ENCODE measurements at places on chromosomes 7 and 10.

GRCh38 chr7:22809902-22810642, 12.6 kb downstream of the TOMM7 start:
- DNase-seq = no peak

DNA sequence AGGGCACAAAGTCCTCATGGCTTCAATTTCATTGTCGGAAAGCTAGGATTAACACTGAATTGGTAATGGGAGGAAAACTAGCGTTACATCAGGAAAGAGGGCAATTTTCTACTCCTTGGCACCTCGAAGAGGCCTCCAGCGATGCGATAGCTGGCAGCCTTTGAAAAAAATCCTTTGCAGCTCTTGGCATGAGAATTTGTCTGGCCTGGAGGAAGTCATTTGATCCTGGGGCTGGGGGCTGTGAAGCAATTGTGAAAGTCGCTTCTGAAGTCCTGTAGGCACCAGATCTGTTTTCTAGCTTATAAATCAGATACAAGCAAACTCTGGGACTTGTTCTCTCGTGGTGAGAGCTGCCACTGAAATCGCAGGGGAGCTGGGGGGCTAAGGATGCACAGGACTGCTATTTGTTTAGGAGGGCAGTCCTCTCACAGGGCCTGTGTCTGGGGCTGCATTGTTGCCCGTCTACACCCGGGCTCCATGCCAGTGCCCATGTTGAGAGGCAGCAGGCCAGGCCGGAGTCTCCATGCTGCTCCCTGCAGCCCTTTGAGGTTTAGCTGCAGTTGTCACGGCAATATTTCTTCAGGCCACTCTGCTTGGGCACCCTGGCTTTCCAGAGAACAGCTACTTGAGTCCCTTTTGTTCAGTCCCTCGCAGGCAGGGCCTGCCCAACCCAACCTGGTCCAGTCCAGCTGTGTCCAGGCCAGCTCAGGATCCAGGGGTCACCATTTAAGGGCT, 206.8 kb upstream of the LYZL1 start:
- DNase-seq = no peak

DNA sequence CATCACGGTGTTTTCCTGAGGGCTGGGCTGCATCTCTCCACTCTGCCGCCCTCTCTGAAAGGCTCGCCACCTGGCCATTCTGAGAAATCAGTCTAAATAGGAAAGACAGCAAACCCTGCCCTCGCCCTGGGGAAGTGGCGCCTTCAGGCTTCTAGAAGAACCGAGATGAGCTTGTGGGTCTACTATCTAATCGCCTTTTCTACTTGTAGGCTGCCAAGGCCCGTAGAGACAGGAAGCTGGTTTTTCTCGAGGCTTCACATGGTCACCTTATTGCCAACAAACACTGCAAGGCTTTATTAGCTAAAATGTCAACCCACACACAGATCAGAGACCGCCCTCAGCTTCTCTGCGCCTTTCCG, 21.4 kb downstream of the LAT2 start:
- DNase-seq = no peak

DNA sequence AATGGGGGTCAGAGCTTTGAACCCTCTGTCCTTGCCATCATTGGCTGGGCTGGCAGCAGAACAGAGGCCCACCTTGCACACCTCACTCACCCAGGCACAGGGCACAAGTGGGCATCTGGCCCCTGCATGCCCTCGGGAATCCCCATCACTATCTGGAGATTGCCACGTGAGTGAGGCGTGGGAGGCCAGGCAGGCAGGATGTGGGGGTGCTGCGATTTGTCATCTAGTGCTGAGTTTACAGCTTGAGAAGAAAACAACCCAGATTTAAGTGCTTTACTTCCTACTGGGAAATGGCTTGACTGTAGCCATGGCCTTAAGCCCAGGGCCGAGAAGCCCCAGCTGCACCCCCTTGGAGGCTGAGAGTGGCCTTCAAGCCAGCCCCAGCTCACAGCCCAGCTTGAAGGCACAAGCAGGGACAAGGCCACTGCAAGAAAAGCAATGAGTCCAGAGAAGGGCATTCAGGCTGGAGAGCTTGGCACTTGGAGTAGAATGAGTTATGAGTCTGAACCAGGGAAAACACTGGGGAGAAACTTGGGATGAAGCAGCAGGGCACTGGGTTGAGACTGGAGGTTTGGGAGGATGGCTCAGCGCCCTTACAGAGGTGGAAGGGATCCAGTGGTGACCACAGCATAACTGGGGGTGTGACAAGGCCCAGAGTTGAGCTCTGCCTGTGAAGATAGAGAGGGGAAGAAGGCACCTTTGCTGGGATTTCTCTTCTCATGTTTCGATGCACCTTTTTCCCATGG, 123.0 kb downstream of the CXCL12 start:
- DNase-seq = no peak

DNA sequence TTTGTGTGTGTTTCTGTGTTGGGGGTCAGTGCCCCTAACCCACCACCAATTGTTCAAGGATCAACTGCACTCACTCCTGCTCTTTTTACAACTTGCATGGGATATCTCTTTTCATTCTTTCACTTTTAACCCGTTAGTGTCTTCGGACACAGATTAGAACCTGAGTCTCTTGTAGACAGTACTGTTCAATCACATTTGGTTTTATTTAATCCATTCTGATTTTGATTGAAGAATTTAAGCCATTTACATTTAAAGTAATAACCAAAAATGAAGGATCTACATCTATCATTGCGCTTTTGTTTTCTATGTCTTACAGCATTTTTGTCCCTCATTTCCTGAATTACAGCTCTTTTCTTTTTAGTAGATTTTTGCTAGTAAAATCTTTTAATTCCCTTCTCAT, 43.6 kb downstream of the ZNF248 start:
- no peak for DNase-seq

GRCh38 chr7:26670290-26670689, 194.1 kb downstream of the SKAP2 start:
- no peak for DNase-seq

DNA sequence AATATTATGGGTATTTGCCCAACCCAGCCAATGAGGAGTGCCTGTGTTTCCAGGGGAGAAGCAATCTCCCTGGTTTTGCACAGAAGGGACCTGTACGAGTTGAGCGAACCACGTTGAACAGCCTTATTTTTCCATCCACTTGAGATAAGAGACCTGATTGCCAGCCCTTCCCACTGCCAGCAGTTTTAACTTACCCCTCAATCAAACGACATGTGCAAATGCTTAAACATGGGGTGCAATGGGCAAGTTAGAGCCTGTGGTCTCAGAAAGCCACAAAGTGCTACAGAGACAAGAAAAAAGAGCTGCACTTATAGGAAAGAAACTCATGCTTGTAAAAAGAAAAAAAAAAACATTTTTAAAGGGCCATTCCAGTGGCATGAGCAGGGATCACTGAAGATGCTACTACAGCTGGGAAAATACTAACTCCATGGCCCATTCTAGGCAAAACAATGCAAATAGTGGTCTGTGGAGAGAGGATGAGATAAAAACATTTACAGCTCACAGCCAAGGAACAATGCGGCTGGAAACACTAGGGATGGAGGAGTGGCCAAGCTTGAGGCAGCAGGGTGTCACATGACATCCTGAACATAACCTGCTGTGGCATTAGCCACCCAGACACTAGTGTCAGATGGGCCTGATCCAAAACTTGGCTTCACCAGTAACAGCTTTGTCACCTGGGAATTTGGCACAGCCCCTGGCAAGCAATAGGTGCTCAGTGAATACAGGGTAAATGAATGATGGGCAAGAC, 162.8 kb downstream of the ELMO1 start:
- no peak for DNase-seq

DNA sequence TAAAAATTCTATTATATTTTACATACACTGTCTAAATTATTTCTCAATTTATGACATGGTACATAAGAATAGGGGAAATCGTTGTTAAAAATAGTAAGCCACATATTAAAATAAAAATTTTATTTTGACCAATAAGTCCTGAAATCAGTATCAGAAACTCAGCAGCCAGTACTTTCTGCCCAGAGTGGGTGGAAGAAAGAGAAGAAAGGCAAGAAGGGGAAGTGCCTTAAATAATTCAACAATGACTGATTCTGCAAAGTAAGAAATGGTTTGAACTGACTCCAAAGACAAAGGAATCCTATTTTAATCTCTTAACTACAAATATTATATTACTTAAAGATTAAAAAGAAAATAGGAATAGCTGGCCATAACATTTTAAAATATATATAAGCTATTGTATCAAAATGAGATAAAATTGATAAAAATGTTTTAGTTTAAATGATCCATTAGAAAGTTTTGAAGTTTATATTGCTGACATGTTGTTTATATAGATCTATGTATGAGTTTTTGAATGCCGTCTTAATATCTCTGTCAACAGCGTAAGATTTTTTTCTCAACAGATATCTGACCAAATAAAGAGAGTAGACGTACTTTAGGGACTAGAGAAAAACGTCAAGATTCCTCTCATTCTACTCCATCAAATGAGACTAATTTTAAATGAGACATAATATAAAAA, 30.2 kb upstream of the NRCAM start:
- no peak for DNase-seq

- DNase-seq = no peak
Measured at GRCh38 chr10:11473128-11473760, 138.2 kb downstream of the USP6NL start.

GRCh38 chr10:29826801-29827450, 192.2 kb upstream of the SVIL start:
- DNase-seq = no peak

GRCh38 chr7:67753891-67754290, 757.3 kb downstream of the TYW1 start:
- no peak for DNase-seq

DNA sequence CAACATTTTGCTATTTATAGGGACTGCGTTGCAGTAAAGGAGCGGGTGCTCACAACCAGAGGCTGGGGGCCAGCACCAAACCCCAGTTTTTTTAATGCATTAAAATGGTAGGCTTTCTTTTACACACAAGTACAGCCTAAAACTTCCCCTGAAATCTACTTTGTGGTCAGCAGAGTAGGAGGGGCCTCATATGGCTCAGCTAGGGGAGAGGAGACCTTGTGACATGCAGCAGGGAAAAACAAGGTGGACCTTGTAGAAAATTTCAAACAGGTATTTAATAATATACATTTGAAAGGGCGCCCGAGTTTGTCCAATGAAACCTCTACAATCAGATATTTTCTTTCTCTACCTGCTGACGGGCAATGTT, 1.4 kb downstream of the CCDC136 start:
- no peak for DNase-seq

DNA sequence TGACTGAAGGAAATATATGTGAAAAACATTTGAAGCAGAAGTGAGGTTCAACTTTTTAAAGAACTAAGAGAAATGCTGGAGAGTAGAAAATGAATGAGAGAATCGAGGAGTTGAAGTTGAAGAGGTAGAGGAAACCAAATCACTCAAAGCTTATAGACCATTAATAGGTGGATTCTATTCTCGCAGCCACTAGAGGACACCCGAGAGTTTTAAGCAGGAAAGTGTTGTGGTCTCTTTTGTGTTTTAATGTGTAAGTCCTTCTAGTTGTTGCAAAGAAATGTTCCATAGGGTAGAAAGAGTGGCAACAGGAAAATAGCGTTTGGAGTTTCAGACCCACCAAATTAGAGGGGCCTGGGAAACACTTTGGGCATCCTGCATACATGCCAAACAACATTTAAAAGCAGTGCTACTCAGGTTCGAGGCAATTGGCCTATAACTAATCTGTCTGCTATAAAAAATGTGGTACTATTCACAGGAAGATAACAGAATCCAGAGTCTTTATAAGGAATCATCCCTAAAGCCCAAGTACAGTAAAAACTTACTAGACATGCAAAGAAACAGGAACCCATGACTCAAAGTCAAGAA, 75.3 kb upstream of the TAS2R16 start:
- no peak for DNase-seq

GRCh38 chr10:100980311-100980710, 7.0 kb downstream of the MRPL43 start:
- no peak for DNase-seq

DNA sequence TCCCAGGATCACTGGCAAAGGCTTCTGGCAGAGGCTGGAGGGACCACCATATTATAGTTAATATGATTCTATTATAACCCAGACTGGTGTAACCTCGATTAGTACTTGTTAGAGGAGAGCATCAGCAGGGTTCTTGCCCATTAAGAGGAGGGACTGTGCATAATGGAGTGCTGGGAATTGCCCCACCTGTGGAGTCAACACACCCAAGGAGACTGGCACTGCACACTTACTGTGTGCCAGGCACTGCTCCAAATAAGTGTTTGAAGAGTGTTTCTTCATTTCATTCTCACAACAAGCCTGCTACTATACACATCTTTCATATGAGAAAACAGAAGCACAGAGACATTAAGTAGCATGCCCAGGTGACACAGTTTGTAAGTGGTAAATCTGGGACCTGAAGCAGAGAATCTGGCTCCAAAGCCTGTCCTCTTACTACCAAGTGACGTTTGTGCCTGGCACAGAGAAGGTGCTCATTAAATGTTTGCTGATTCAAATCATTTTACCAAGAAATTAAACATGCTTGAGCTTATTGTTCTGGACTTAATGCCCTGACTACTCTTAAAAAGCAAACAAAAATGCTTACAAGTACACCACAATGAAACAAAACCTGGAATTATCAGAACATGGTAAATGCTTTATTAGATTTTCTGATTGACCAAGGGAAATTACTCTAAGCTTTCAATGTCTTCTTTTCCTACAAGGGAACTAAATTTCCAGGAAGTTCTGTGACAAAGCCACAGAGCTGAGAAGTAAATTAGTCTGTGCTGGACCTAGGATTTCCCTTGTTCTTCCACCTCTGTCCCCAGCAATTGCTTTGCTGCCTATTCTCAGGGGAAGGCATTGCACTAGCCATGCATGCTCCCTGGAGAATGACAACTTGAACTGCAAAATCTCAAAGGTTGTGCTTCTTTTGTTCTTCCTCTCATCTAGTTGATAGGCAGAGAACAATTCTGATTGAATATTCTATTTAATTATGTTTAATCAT, 809 bp downstream of the SLC13A1 start:
- no peak for DNase-seq

DNA sequence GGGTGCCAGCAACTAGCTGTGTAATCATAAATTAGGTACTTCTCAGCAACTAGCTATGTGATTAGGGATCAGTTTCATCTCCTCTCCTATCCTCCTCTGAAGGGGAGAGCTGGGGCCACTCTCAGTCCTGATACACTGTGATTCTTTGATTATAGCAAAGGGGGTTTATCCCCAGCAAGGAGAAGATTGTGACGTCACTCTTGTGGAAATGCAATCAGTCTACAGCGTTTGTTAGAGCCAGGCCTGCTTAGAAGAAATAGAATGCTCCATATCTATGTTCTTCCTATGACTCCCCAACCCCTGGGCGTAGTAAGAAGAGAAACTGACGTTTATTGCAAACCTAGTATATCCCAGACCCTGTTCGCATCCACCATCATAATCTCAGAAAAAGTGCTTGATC, 308.2 kb downstream of the GFRA1 start:
- DNase-seq = no peak

GRCh38 chr7:144384555-144385245, 18.8 kb downstream of the NOBOX start:
- no peak for DNase-seq

GRCh38 chr10:47046321-47047126, 135.3 kb downstream of the PTPN20 start:
- DNase-seq = no peak

- DNase-seq = no peak
Measured at GRCh38 chr7:148872188-148872587, 11.9 kb downstream of the EZH2 start.

- no peak for DNase-seq
Measured at GRCh38 chr7:139072796-139073195, 36.7 kb downstream of the ZC3HAV1 start.

- DNase-seq = no peak
Measured at GRCh38 chr7:77699056-77699455, 2.8 kb downstream of the RSBN1L start.

GRCh38 chr10:63539994-63540393, 18.8 kb downstream of the REEP3 start:
- DNase-seq = no peak
